ENCODE measurements at places on chromosomes 3 and 15. TPM values are rescaled to one million over a fixed set of nuclear protein-coding genes. Genes with fewer than 3 reads are reported as not detected.

CLRN1 gene
- total RNA-seq: not detected

TUBGCP4 gene
- total RNA-seq: 7.8 TPM

LSAMP gene
- 0.10 TPM for total RNA-seq

IL17RB gene
- total RNA-seq: 0.83 TPM

SAMD7 gene
- not detected for total RNA-seq

TMEM39A gene
- total RNA-seq: 25.0 TPM
